ENCODE measurements at places on chromosomes 3 and 15. TPM values are rescaled to one million over a fixed set of nuclear protein-coding genes. Genes with fewer than 3 reads are reported as not detected.

The TEX264 gene
- 54.4 TPM for total RNA-seq

The MNS1 gene
- total RNA-seq, result 1.9 TPM

The GOLGA6D gene
- total RNA-seq, result under 0.01 TPM

The PLA2G4F gene
- total RNA-seq, result under 0.01 TPM

The LRTM1 gene
- not detected for total RNA-seq

The C3orf20 gene
- not detected for total RNA-seq

The XCR1 gene
- total RNA-seq, result not detected

The ALPK3 gene
- total RNA-seq, result 0.17 TPM

The TMC3 gene
- not detected for total RNA-seq

The B4GALT4 gene
- total RNA-seq, result 24.1 TPM

The EXOSC7 gene
- 62.1 TPM for total RNA-seq

The MESP2 gene
- total RNA-seq, result 1.9 TPM

The FSIP1 gene
- 1.5 TPM for total RNA-seq

The SCN11A gene
- total RNA-seq, result not detected

Data from bronchial smooth muscle cell (primary cell).